ENCODE measurements at places on chromosomes 7 and 10.

DNA sequence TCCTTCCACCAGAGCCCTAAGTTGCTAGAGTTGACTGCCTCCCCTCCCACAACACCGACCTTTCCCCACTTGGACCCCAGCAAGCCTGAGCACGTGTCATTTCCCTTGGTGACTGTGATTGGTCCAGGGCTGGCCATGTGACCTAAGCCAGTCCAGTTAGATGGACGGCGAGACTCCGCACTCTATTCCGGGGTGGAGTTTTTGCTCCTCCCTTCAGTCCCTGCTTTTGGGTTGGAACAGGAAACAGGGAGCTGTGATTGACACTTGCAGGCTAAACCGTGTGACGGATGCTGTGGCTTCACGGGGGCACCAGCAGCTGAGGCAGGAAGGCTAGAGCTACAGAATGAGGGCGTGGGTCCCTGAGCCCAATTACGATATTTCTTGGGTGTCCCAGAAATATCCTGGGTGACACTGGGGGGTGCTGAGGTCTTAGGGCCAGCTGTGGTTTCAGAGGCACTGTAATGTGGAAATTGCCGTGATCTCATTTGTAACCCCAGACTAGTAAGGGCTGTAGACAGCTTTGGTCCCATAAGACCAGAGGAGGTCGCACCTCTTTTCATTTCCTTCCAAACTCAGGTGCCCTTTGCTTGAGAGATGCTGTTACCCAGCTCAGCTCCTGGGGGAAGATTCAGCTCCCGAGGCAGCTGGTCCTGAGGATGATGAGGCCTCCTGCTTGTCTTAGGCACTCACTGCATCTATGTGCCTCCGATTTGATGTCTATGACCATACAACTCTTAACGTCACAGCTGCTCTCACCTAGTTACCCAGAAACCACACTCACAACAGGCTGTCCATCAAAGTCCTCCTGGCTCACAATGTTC lies 102.7 kb upstream of the NPTX2 start:
- no peak for DNase-seq

- no peak for DNase-seq
Measured at GRCh38 chr10:72935361-72935760, 19.2 kb downstream of the PLA2G12B start.

DNA sequence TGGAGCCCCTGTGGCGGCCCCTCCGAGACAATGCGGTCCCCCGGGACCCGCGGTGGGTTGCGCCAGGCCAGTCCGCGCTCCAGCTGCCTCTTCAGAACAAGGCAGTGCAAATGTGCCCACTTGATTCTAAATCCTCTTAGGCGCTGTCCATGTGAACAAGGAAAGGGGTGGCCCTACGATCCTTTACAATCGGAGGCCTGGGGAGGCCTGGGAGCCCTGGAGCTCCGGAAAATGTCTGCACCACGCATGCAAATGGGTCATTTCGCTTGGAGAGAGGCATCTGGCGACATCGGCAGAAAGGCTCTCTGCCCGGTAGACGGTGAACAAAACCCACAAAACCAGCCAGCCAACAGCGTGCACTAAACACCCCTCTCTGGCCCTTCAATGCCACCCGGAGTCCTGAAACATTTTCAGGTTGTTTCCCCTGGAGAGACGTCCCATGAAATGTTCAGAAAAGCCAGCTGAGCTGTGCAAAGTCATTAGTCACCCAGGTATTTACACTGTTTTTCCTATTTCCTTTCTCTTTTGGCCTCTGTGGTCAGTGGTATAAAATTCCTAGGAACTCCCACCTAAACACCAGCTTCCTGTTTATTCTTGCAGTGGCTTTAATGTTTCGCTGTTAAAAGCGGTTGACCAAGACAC lies 102.8 kb upstream of the ZNF438 start:
- peak; percentile 5 for DNase-seq

DNA sequence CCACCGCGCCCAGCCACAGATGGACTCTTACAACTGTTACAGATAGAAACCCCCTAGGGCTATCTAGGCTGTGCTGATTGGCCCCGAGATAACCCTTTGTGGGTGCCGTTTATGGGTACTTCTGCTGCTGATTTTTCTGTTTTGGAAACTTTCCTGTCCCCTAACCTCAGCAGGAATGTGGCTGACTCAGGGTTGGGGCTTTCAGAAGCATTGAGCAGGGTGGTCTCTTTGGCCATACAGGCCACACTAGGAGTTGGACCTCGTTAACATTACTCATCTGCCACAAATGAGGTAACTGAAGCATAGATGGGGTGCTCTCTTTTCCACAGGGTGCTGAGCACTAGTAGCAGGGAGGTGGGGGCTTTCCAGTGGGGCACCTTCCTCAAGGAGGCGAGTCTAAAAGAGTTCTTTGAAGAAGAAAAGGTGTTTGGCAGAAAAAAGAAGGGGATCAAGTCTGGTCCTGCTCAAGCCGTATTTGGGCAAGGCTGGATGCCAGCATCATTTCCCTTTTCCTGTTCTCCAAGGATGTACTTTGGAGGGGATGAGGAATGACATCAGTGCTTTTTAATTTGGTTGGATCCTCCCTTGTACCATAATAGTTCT lies 6.4 kb downstream of the ZSCAN25 start:
- no peak for DNase-seq

DNA sequence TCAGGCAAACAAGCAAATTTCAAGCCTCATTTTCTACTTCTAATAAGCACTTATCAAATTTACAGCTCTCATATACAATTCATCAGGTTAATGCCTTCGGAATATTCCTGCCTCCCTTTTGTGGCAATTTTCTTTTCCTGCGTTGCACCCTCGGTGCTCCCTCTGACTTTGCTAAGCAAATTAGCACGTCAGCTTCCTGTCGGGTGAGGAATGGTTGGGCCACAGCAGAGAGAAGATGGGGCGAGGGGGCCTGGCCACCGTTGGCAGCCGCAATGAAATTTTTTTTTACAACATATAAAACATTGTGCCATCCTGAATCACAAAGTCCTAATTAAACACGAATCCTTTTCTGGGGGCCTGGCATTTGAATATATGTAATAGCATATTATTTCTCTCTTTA lies 28.1 kb downstream of the ELFN1 start:
- no peak for DNase-seq

DNA sequence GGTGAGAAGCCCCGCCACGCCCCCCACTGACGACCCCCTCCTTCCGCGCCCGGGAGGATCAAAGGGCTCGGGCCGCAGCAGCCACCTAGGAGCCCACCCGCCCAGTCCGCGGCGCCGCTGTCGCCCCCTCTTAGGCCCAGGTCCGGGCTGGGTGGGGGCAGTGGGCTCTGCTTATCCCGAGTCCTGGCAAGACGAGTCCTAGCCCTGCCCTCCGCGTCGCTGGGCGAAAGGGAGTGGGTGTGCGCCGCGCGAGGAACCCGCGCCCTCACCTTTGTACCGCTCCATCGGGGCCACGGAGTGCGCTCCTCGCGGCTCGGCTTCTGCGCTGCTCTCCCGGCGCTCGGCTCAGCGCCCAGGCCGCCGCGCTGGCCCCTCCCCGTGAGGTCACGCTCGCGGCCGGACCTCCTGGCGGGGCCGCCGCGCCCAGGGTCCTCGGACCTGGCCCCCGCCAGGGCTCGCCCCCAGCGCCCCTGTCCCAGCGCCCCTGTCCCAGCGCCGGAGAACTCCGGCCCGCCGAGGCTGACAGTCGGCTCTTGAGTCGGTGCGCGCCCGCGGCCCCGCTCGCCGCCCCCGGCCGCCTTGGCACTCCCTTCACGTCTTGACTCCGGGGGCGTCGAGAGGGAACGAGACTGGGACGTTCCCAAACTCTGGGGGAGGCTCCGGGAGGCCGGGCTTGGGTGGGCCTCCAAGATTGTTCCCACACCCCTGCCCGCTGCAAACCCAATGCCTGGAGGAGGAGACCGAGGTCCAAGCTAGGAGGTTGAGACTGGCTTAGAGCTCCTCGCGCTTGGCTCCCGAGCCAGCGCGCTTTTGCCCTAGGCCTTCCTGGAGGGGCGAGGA lies at the start of gene AFAP1L2:
Gene AFAP1L2 (minus strand): TSS at position 332 of the 840 bp plus-strand sequence. CDS start 47 bp downstream, at position 285.
- DNase-seq: no peak

- DNase-seq: peak; percentile 59
Measured at GRCh38 chr10:104353325-104354048, at the start of gene CFAP58. Gene CFAP58 (plus strand): TSS chr10:104353833. CDS start chr10:104353898, 65 bp downstream.

DNA sequence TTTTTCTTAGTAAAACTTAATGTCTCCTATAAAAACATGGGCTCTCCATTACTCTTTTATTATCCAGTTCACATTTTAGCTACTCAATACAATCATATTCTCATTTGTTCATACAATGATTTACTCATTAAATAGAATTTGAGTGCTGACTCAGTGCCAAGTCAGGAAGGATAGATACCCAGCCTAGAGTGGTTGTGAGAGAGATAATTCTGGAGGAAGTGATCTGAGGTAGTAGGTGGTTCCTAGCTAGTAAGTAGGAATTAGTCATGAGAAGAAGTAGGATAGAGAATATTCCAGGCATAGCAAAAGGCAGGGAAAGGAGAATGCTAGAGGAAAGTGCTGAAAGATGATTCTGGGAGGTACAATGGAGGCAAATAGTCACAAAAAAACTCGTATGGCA lies 133.5 kb upstream of the MBL2 start:
- no peak for DNase-seq

DNA sequence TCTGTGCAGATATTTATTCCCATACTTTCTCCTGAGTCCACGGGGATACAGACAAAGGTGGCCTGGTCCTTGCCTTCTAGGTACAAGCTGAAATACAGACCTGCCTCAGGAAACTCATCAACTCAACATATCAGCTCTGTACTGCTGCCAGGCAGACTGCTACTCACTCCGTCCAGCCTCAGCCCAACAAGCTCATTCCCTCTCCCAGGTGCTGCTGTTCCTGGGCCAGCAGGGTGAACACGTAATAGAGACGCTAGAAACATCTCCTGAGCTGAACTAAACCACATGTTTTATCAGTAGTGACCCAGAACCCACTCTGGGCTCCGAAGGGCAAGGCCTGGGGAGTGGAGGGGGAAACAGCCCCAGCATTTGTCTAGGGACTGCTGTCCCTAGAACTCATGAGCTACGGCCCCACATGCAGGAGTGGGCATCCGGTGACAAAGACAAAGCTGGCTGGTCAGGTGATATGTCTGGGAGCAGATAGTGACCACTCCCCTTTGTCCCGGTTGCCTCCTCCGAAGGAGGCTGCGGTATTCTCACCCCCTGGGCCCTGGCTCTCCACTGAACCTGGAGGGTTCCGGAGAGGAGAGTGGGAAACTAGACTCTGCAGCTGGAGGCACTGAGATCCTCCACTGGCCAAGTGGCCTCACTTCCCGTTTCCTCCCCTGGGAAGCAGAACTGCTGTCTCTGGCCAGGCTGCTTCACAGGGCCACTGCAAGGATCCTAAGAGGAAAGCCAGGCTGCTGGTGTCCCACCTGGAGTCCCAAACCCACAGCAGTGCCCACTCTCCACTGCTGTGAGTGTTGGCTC lies 116.1 kb downstream of the FAM53B start:
- DNase-seq: no peak

DNA sequence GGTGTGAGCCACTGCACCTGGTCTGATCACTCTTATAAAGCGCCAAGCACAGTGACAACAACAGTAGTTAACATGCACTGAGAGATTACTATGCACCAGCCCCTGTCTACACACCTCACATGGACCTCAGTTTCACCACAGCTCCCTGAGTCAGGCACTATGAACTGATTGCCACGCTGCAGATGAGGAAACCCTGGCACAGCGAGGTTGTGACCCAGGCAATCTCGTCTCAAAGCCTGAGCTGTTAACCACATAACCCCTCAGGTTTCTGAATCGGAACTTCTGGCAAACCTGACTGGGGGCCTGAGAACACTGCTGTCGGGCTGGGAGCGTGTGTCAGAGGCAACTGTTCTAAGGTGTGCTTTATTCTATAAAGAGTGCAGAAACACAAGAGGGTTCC lies 150.8 kb downstream of the RNF216 start:
- no peak for DNase-seq

- DNase-seq: no peak
Measured at GRCh38 chr7:128737867-128738385, 1.2 kb upstream of the CALU start.

GRCh38 chr7:70389531-70390151 lies 742.3 kb upstream of the GALNT17 start:
- no peak for DNase-seq

DNA sequence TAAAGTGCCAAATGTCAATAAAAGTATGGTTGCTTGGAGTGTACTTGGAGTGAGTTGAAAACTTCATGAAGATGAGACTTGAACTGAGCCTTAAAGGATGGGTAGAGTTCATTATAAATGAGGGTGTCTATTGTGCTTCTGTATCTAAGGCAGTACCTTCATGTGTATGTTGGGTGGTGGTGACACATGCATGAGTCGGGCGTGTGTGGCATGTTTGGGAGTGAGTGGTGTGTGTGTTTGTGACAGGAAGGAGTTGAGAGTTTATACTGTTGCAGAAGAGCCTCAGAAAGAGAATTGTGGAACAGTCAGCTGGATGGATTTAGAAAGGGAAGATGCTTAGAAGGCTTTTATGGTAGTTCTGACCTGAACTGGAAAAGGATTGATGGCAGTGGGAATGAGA lies 6.0 kb upstream of the ZRANB1 start:
- no peak for DNase-seq

- no peak for DNase-seq
Measured at GRCh38 chr7:122896509-122896908, 10.2 kb upstream of the CADPS2 start.

GRCh38 chr7:106927536-106927935 lies 62.5 kb downstream of the PIK3CG start:
- no peak for DNase-seq

- DNase-seq: no peak
Measured at GRCh38 chr10:75665707-75666106, 234.3 kb downstream of the LRMDA start.

DNA sequence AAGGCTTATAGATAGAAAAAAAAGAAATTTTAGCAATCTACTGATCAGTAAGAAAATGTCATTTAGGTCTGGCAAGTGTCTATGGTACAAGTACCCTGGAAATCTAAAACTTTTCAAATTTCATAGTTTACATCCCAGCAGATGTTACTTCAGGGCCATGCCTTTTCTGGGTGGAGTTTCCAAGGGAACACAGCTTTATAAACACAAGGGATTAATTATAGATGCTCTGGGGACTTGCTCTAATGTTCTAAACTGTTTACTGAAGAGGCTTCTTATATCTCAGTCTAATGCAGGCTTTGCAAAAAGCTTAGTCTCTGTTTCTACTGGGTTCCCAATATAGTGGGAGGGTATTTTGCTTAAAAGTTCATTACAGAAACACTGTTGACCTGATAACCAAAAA lies 3.1 kb downstream of the CD36 start:
- no peak for DNase-seq

GRCh38 chr10:98795467-98795866 lies 348.7 kb upstream of the HPS1 start:
- no peak for DNase-seq

- DNase-seq: no peak
Measured at GRCh38 chr10:37489658-37490003, 364.2 kb downstream of the ANKRD30A start.

DNA sequence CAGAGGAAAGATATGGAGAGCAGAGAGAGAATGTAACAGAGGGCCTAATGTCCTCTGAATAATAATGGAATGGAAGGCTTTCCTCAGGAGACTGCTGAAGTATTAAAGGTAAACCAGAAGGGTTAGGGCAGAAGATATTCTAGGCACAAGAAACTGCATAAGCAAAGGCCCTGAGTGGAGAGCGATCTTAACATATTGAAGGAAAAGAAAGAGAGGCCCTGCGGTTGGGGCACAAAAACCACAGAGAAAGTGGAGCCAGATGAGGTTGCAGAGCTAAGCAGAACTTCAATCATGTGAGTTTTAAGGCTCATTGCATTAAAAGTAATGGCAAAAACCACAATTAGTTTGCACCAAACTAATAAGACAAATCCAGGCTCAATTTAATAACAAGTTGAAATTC lies 115.8 kb upstream of the VSTM2A start:
- no peak for DNase-seq
